Hair follicle dermal papilla cell (primary cell): ENCODE measurements at places on chromosomes 7 and 10. TPM values are rescaled to one million over a fixed set of nuclear protein-coding genes. Genes with fewer than 3 reads are reported as not detected.

The C10orf67 gene
- 0.12 and 0.16 TPM in 2 replicates for total RNA-seq

The SPDYE2B gene
- total RNA-seq, result not detected in 2 replicates

The PSAP gene
- total RNA-seq, result 758 and 826 TPM in 2 replicates

The VWDE gene
- 0.65 TPM in 1 of 2 replicates, not detected in the other for total RNA-seq

The ANKMY2 gene
- 25.8 and 26.0 TPM in 2 replicates for total RNA-seq

The TBXAS1 gene
- 0.12 and 0.32 TPM in 2 replicates for total RNA-seq

The ATRNL1 gene
- total RNA-seq, result 0.65 TPM in 1 of 2 replicates, not detected in the other

The CUBN gene
- 11.5 and 13.8 TPM in 2 replicates for total RNA-seq

The LOXL4 gene
- 93.3 and 135 TPM in 2 replicates for total RNA-seq

The TMEM270 gene
- not detected in 2 replicates for total RNA-seq

The UCMA gene
- total RNA-seq, result not detected in 2 replicates

The AGMO gene
- total RNA-seq, result 0.24 and 0.65 TPM in 2 replicates

The SOSTDC1 gene
- total RNA-seq, result 0.32 and 0.73 TPM in 2 replicates

The HSPA12A gene
- 11.3 and 11.8 TPM in 2 replicates for total RNA-seq

The CC2D2B gene
- total RNA-seq, result under 0.01 and 0.32 TPM in 2 replicates

The SSC4D gene
- total RNA-seq, result 0.32 and 1.2 TPM in 2 replicates

The GPR15LG gene
- not detected in 2 replicates for total RNA-seq

The CLEC2L gene
- not detected in 2 replicates for total RNA-seq
